ENCODE measurements at places on chromosomes 2 and 18. TPM values are rescaled to one million over a fixed set of nuclear protein-coding genes. Genes with fewer than 3 reads are reported as not detected.
A peak's percentile ranks its signal among the peaks of the same experiment; 100 is the strongest.

FER1L5 gene
- not detected for total RNA-seq

KCNG3 gene
- total RNA-seq = 0.26 TPM

IL36RN gene
- total RNA-seq = not detected

MERTK gene
- total RNA-seq = 0.63 TPM

DNA sequence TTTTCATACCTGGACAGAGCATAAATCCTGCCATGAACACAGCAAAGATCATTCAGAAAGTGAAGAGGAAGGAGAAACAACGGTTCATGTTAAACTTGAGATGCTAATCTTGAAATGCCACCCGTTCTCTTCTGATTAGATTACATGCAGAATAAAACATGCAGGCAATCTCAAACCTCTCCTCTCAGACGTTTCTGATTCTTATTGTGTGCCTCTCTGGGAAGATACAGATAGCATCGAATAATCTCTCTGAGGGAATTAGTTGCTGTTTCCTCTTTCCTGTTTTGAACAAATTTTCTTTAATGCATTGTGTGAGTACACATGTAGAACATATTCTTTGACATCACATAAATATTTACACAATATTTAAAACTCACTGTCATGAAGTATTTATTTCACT lies 313.4 kb downstream of the PRKCE start:
- H3K36me3 ChIP-seq = no peaks in the 10 kb centered on the region
- no peak overlapping the region for H3K27ac ChIP-seq
- H3K4me3 ChIP-seq = no peak overlapping the region
- DNase-seq = no peak

- H3K36me3 ChIP-seq = no peaks in the 10 kb centered on the region
- H3K4me1 ChIP-seq = no peaks in the 10 kb centered on the region
- peaks cover 2% of the 10 kb centered on the region for H3K27me3 ChIP-seq
- no peak overlapping the region for H3K27ac ChIP-seq
- no peak for DNase-seq
- H3K4me3 ChIP-seq = no peak overlapping the region
Observed at GRCh38 chr2:151754253-151754897, 20.1 kb upstream of the NEB start.

DNA sequence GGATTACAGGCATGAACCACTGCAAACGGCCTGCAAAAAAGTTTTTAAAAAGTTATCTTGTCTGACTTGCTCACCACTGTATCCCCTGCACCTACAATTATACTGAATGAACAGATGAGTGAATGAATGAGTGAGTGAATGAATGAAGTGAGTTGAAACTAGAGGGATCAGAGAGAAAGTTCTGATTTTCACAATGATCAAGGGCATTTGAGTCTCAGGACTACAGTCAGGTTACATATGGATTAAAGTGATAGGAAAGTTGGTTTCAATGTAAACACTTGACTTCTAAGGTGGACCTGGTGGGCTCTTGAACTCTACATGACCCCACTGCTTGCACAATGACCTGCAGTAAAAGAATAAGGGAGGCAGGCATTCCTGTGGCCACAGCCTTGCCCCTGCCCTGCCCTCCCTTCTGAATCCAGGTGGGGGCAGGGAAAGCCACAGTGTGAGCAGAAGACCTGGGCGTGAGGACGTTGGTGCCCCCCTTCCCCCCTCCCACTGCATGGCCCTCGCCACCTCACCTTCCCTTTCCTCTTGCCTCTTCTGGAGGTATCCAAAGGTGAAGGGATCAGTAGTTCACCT lies 10.7 kb downstream of the C2orf80 start:
- peaks cover 24% of the 10 kb centered on the region for H3K27me3 ChIP-seq
- H3K27ac ChIP-seq = no peak overlapping the region
- H3K4me1 ChIP-seq = peaks cover 5% of the 10 kb centered on the region

- H3K36me3 ChIP-seq = no peaks in the 10 kb centered on the region
- H3K27ac ChIP-seq = no peak overlapping the region
- H3K4me3 ChIP-seq = no peak overlapping the region
- no peaks in the 10 kb centered on the region for H3K4me1 ChIP-seq
Observed at GRCh38 chr2:79757526-79757925, 244.7 kb downstream of the CTNNA2 start.

DNA sequence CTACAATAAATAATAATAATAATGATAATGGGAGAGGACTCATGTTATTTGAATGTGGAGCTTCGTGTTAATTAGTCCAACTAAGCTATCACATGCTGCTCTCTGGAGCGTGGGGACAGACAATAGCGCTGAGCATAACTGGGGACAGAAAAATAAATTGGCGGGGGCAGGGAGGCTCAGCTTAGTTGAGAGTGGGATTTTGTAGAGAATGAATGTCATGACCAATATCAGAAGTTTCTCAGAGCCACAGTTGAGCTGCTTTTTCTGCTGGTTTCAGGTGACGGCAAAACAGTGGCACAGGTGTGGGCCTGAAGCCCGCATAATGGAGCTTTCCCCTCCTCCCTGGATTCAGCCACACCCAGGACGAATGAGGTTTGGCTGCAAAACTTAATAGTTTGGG lies 111.1 kb upstream of the CAB39 start:
- H3K36me3 ChIP-seq = peaks cover 45% of the 10 kb centered on the region
- peak; percentile 54 for DNase-seq
- peaks cover 57% of the 10 kb centered on the region for H3K4me1 ChIP-seq
- peak overlapping the region; percentile 29 for H3K27ac ChIP-seq
- peak overlapping the region; percentile 33 for H3K4me3 ChIP-seq

DNA sequence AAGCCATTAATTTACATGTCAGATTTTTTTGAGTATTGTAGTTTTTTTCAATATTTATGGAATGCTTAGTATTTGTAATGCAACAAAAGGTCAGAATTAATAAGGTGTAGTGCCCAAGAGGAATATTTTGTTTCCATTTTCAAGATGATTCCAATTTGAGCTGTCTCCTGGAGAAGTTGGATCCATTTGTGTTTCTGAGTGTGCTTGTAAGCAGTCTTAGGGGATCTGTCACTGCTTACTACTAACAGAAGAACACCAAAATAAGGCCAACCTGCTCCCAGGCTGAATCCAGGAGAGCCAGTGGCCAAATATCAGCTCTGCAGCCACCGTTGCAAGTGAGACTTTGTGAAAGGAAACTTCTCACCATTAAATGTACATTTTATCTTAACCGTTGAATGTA lies 129.9 kb downstream of the AGAP1 start:
- no peak overlapping the region for H3K27ac ChIP-seq
- no peaks in the 10 kb centered on the region for H3K27me3 ChIP-seq
- H3K4me3 ChIP-seq = no peak overlapping the region
- DNase-seq = no peak
- no peaks in the 10 kb centered on the region for H3K36me3 ChIP-seq

DNA sequence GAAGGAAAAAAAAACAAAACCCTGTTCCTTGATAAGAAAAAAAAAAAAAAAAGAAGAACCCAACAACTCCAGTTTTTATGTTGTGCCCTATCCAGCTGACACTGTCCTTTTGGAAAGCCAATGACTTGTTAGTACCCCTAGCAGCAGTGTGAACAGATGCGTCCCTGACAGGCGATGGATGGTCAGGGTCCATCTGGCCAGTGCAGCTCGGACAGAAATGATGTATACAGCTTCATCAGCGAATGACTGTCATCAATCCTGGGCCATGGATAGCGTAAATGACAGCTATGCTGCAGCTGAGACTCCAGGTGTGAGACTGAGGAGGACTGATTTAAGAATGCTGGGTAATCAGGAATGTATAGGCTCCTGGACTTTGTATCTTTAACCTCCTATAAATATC lies 318.8 kb upstream of the FIGN start:
- DNase-seq = no peak
- H3K27ac ChIP-seq = no peak overlapping the region
- H3K4me1 ChIP-seq = no peaks in the 10 kb centered on the region
- no peak overlapping the region for H3K4me3 ChIP-seq

DNA sequence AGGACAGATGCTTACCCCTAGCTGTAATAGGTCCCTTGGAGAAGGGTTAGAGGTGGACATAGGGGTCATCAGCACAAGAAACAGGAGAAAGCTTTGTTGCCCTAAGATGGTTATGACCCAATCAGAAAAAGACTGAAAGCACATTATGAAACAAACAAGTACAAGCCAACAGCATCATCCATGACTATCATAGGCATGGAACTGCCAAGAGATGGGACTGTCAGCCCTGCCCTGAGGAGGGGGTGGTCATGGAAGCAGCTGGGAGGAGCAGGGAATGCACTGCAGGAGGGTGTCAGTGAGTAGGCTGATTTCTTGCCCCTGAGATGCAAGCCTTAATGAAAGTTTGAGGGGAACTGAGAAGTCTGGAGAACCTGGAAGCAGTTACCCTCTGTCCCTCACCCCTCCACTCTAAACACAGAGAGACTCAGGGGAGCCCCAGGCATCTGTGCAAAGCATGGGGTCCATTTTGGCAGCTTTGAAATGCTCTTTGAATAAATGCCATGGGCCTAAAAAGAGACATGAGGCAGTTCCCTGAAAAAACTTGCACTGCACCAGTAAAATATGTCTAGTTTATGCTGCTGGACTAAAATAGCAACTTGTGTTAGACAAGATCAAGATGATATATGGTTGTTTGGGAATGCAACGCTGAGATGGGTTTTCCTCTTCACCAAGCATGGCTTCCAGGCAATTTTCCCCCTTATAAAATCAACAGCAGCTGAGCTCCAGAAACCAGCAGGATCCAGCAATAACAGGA lies 122.7 kb upstream of the ZFP36L2 start:
- no peaks in the 10 kb centered on the region for H3K27me3 ChIP-seq
- H3K27ac ChIP-seq = no peak overlapping the region
- no peaks in the 10 kb centered on the region for H3K36me3 ChIP-seq

- no peak overlapping the region for H3K4me3 ChIP-seq
- DNase-seq = no peak
- no peak overlapping the region for H3K27ac ChIP-seq
- H3K36me3 ChIP-seq = no peaks in the 10 kb centered on the region
- H3K27me3 ChIP-seq = peaks cover 16% of the 10 kb centered on the region
Observed at GRCh38 chr18:50796495-50796894, 23.3 kb downstream of the MRO start.

All from activated CD4-positive, alpha-beta T cell treated with anti-CD3 and anti-CD28 coated beads, Interleukin-2, amount 10 ng/mL, durations not matched to agents 24 days and 14 days (primary cell).